ENCODE measurements at places on chromosomes 4 and X. TPM values are rescaled to one million over a fixed set of nuclear protein-coding genes. Genes with fewer than 3 reads are reported as not detected.

- DNase-seq, result peak; percentile 33
- peak overlapping the region; percentile 37 for H3K4me3 ChIP-seq
- H3K27ac ChIP-seq, result peak overlapping the region; percentile 87
- H3K27me3 ChIP-seq, result no peaks in the 10 kb centered on the region
- H3K36me3 ChIP-seq, result no peaks in the 10 kb centered on the region
Measured at GRCh38 chr4:1305781-1306455, 16.2 kb downstream of the MAEA start.

Gene LRAT
- 3.8 TPM for total RNA-seq

- H3K27me3 ChIP-seq, result no peaks in the 10 kb centered on the region
- H3K27ac ChIP-seq, result no peak overlapping the region
- H3K4me3 ChIP-seq, result no peak overlapping the region
- H3K36me3 ChIP-seq, result no peaks in the 10 kb centered on the region
- H3K4me1 ChIP-seq, result no peaks in the 10 kb centered on the region
Measured at GRCh38 chr4:128942607-128943006, 133.1 kb downstream of the JADE1 start.

DNA sequence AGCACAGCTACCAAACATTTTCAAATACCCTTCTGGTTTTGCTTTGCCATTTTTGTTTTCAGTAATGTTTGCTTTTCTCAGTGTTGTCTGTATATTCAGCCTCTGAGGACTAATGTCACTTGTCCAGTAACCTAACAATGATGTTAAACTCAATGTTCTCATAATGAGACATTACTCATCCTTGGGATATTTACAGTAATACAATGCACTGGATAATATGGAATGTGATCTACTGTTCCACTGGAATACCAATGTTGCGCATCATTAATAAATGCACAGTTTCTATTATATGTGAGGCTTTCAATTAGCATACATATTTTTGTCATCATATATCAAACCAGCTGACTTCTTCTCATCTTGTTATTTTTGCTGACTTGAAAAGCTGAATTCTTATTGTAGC, 259.1 kb downstream of the SH2D1A start:
- no peaks in the 10 kb centered on the region for H3K27me3 ChIP-seq
- H3K4me3 ChIP-seq, result no peak overlapping the region
- H3K4me1 ChIP-seq, result no peaks in the 10 kb centered on the region
- no peaks in the 10 kb centered on the region for H3K36me3 ChIP-seq
- no peak overlapping the region for H3K27ac ChIP-seq

DNA sequence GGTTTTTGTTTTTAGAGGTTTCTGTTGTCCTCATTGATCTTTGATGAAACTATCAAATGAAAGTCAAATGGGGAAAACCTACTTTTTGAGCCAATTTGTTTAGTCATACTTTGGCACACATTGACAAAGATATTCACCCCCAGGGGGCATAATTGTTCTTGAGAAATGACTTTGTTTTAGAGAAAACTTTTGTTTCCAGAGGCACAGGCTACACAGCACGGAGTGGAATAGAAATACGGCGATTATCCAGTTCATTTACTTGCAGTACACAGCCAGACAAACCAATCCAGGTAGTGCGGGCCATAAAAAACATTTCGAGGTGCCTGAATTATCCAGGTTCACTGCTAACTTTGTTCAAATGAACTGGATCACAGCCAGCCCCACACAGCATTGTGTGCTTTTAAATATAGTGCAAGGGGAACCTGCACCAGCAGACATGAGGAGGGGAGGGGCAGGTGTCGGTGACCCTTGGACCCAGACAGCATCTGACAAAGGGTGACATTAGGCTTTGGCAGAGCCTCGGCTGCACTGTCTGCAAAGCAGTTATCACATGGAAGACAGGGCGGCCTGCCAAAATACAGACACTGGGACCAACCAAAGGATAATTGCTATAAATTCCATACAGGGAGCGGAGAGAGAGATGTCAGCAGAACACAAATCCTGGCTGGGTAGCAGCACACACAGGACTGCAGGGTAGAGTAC, 179.6 kb upstream of the NOCT start:
- no peaks in the 10 kb centered on the region for H3K27me3 ChIP-seq
- H3K36me3 ChIP-seq, result no peaks in the 10 kb centered on the region
- H3K27ac ChIP-seq, result no peak overlapping the region
